GM12891 (cell line): ENCODE measurements at places on chromosomes 11 and 22.

DNA sequence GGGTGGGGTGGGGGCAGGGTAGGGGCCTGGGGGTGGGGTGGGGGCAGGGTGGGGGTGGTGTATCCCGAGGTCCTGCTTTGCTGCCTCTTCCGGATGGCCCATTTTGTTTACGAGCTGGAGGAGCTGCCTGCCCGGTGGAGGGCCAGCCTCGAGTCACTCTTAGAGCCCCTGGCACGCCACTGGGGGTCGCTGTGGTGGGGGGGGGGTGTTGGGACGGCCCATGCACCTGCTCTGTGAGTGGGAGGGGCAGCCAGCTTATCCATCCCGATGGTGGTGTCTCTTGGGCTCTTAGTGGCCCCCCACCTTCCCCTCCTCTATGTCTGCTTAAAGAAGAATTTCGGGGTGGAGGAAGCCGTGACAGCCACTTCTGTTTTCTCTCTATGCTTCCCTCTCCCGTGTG is 24.6 kb downstream of the MRGPRD start:
- peak; percentile 74 for DNase-seq

- no peak for DNase-seq
Observed at GRCh38 chr11:8373519-8374432, 110.1 kb upstream of the LMO1 start.

GRCh38 chr22:38788021-38788816 is 5.7 kb downstream of the DNAL4 start:
- DNase-seq, result no peak

- no peak for DNase-seq
Observed at GRCh38 chr11:117843666-117844484, 19.3 kb upstream of the FXYD2 start.

DNA sequence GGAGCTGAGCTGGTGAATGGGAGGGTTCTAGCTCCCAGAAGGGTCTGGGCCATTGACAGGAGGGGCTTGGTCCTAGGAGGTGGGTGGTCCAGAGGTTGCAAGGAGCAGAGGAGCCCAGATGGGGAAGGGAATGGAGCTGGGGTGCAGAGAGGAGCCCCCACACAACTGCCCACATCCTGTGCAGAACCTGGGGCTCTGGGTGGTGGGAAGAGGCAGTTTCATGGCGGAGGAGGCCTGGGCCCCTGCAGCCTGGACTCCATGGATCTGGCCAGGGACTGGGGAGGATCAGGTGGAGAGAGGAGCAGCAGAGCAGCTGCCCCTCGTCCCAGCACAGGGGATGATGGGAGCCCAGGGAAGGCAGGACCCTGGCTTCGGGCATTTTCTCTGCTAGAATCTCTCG is 963 bp upstream of the ADORA2A start:
- no peak for DNase-seq

DNA sequence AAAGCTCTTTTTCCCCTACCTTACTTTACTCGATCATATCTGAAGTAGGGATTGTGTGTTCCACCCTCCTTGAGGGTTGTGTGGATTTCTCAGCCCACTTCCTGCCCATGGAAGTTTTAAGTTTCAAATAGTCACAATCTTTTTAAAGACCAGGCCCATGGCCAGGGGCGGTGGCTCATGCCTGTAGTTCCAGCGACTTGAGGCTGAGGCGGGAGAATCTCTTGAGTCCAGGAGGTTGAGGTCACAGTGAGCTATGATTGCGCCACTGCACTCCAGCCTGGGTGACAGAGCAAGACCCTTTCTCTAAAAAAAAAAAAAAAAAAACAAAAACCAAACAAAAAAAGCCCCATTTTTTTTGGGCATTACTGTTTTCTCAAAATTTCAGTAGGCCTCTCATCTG is 36.3 kb upstream of the LRRC10B start:
- no peak for DNase-seq

- no peak for DNase-seq
Observed at GRCh38 chr11:95156133-95156721, 66.6 kb downstream of the ENDOD1 start.

DNA sequence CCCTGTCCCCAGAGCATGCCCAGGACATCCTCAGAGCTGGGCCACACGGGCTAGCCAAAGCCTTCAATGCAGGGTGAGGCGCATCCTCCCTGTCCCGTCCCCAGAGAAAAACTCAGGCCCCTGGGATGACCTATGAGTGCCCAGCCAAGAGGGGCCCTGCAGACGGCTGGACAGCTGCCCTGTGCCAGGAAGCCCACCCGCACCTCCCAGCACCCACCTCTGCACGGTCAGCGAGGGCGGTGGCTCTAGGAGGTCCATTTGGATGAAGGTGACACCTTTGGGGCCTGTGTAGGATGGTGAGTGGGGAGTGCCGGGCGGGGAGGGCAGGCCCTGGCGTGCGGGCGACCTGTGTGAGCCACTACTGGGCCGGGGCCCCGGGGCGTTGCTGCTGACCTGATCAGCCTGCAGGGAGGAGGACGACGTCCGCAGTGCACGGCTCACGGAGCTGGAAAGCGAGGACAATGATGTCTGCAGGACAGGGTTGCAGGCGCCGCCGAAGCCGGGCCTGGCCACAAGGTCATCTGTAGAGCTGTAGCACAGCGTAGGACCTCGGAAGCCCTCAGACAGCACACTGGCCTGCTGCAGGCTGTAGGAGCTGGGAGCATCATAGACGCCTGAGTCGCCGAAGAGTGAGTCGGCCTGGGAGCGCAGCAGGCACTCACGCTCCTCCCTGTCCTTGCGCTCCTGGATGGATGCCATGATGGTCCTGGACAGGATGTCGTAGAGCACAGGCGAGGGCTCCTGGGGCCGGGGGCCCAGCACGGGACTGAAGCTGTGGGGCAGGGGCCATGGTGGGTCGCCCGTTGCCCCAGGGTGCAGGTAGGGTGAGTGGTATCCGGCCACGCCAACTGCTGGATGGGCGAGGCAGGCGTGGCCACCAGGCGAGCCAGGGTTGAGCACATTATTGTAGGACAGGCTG is 180.5 kb downstream of the IGLL1 start:
- DNase-seq, result no peak

GRCh38 chr11:15113381-15113780 is 1.3 kb upstream of the INSC start:
- DNase-seq, result peak; percentile 45

- DNase-seq, result no peak
Observed at GRCh38 chr11:62804310-62805075, 747 bp downstream of the NXF1 start.

GRCh38 chr22:40482391-40482790 is 112.0 kb downstream of the SGSM3 start:
- no peak for DNase-seq

DNA sequence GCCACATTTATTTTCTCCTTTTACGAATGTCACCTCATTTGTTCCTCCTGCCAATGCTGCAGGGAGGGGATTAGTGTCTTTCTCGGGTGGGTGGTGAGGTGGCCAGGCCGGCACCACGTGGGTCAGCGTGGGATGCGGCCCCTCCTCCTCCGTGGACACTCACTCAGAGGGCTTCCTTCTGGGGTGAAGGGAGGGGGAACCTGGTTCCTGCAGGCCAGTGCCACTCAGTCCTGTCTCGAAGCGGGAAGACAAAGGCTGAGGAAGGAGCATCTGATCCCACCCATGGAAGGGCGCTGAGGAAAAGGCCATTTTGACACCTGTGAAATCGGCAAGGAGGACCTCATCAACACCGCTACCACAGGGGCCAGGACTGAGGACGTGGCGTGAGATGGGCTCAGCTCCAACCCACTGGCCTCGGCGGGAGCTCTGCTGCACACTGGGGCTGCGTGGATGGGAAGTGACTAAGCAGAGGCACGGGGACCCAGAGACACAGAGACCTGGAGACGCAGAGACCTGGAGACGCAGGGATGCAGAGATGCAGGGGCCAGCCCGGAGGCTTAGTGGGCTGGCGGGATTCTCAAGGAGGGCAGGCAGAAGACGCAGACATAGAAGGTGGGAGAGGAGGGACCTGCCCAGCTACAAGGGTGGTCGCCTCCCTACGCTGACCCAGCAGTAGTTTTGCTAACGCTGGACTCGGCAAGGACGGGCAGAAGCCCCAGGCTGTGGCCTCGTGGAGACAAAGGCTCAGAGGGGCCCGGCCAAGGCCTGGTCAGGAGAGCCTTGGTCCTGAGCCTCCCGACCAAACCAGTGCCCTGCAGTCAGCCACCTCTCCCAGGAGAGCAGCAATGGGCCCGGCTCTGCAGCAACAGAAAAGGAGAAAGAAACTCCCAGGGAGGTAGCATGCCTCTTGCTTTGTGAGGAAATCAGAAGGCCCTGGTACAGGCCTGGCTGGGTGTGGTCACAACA is 1071.2 kb downstream of the BRD1 start:
- DNase-seq, result no peak

- DNase-seq, result no peak
Observed at GRCh38 chr22:27996981-27997380, 77.9 kb upstream of the PITPNB start.

DNA sequence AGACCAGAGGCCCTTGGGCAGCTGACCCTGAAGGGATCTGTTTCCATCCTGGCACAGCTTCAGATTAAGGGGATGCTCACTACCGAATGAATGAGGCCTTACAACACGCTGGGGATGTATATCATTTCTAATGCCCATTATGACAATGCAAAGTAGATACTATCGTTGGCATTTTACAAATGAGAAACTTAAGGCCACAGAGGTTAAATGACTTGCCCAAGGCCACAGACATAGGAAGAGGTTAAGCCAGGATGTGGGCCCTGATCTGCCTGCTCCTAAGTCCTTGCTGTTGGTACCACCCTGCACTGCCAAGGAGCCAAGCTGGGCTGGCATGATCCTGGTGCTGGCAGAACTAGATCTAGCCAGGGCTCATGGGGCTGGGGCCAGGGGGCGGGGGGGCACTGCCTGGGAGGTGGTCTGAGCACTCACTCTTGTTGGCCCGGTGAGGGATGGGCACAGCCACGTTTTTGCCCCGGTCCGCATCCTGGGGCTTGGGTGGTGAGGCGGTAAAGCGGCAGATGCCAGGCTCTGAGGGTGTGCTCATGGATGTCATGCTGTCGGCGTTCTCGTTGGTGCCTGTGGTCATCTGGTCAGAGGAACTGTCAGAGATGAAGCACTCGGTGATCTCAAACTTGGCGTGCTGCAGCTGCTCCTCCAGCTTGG is 102.8 kb downstream of the CEP164 start:
- DNase-seq, result no peak

GRCh38 chr22:46699091-46699490 is 39.0 kb downstream of the CERK start:
- DNase-seq, result no peak

DNA sequence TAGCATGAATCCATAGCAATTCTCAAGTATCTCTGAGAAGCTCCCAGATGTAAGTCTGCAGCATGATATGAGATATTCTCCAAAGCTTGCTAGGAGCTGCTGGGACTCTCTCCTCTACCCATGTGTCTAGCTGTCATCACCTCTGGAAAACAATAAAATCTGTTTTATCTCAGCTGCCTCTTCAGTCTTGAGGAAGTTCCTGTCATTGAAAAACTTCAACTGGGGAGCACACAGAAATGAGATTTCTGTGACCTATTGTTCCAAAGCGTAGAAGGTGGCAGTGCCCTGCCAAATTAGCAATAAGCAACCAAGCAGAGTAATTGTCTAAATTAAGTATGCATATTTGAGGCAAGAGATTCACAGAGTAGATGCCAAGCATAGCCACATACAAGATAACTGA is 1380.6 kb upstream of the RAG2 start:
- DNase-seq, result no peak

GRCh38 chr11:84022201-84022600 is 736.0 kb upstream of the CCDC90B start:
- DNase-seq, result no peak

DNA sequence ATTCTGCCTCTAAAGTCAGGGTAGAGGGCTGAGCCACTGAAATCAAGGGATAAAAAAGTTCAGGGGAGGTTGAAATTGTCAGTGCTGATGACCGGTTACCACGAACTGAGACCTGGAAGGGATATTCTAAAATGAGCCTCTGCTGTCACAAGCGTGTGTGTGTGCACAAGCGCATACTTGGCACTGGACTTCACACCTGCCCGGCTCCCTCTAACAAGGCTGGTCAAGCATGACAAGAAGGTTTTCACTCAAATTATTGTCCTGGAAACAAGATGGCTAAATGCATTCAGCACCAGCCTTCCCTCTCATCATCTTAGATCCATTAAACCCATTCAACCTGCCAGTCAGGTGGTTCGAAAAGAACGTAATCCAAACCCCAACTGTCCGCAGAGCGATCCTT is 54.8 kb upstream of the CECR2 start:
- no peak for DNase-seq

- no peak for DNase-seq
Observed at GRCh38 chr11:19368726-19369375, 128.1 kb upstream of the E2F8 start.

DNA sequence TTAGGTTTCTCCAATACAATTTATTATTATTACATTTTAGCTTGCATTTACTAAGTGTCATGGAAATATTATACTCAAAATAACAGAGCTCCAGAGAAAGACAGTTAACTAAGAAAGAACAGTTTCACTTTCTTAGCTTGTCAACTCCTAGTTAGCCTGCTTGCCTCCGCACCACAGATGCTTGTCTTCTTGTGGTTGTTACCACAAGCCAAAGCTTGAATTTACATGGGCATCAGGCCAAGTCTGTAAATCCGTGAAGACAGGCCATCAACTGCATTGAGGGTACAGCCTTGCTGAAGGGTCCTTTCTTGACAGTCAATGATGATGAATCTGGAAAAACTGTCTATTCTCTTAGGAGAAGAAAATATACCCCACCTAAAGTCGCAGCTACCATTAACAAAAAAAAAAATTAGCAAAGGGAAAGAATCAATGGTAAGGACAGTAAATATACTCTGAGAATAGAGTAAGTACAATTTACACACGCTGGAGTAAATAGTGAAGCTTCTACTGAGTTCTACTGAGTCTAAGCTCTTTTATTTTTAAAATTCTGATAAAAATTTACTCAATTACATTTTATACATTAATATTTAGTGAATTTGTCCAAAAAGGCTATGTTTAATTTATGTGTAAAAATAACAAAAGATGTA is 15.6 kb upstream of the DENND5A start:
- DNase-seq, result no peak

GRCh38 chr11:128133501-128133900 is 453.9 kb downstream of the ETS1 start:
- no peak for DNase-seq
